ENCODE measurements at places on chromosomes 7 and 10.

DNA sequence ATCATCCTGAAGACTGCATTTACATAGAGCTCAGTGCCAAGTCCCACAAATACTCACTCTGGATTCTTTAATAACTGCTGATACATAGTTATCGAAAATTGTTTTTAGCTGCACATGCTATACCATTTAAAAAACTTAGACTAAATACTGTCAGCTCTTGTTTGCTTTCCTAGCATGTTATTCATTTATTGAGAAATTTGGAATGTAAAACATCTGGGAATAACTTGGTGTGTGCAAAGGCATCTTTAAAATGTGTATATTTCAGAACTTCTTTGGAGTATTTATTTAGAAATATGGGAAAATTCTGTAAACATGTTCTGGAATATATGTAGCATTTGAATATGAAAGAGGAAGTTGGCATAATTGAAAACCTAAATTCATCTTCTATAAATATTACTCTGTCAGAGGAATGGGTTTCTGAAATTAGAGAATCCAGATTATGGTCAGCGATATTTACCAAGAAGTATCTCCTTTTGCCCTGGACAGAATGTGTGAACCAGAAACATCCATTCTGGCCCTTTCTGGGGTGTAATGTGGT lies 119.7 kb downstream of the ARID5B start:
- DNase-seq = no peak

DNA sequence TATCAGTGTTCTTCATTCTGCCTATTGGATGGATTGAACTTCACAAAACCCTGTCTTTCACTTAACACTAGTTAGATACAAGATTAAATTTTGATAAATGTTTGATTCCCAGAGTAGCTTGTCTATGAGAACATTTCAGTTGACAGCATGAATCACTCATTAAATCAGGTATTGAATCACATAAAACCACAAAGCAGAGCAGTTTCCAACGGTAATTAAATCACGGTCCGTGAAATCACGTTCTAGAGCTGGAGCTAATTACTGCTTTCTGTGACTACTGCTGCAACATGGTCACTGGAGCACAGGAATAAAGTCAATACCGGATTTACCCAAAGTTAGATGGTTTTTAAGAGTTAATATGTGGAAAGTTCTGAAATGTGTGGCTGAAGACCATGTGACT lies 257.8 kb upstream of the PCDH15 start:
- no peak for DNase-seq

- DNase-seq = no peak
These were observed 62.8 kb downstream of the ARMH3 start for GRCh38 chr10:101993221-101993620.

DNA sequence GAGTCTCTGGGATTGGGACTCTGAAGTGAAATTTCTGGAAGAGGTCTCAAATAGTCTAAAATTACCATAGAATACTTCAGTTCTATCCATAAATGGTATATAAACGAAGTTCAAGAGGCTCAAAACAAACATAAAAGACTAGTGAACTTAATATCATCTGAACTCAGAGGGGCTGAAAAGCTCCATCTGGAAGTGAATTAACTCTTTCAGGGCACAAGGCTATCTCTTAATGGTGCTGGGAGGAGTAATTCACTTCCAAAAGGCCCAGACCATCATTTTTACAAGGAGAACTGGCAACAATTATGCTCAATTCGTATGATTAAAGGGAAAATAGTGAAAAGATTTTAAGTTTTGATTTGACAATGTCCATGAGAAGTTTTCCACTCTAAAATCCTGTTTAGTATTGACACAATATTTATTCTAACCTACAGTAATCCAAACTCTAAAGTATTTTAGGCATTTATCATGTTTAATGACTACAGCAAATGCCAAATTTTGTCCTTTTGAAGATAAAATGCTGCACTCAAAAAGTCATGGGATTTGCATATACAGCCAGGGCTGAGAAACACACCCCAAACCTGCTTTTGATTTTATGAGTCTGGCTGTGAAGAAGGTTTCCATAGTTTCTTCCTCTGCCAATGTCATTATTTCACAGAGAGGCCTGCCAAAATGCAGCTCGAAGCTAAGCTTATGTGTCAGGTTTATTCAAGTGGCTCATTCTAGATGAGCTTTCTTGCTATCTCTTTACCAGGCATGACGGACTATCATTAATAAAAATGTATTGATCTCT lies 143.9 kb downstream of the HIBADH start:
- no peak for DNase-seq

GRCh38 chr10:132813560-132814468 lies 27.9 kb upstream of the NKX6-2 start:
- no peak for DNase-seq

- no peak for DNase-seq
These were observed at the start of gene CNNM1 for GRCh38 chr10:99329304-99329553. CNNM1 (plus strand) TSS chr10:99329356; CDS start chr10:99329388, 32 bp downstream.

- no peak for DNase-seq
These were observed 24.3 kb upstream of the ZRANB1 start for GRCh38 chr10:124917428-124918190.

Measured in stimulated activated CD8-positive, alpha-beta memory T cell treated with anti-CD3 and anti-CD28 coated beads, Interleukin-7, amount 100 ng/mL, for 24 hours (primary cell).